Midbrain (tissue), 1 donor: ENCODE measurements at places on chromosomes 1 and 21.

GRCh38 chr1:101567582-101568189 lies 330.9 kb downstream of the S1PR1 start:
- DNase-seq, result no peak

DNA sequence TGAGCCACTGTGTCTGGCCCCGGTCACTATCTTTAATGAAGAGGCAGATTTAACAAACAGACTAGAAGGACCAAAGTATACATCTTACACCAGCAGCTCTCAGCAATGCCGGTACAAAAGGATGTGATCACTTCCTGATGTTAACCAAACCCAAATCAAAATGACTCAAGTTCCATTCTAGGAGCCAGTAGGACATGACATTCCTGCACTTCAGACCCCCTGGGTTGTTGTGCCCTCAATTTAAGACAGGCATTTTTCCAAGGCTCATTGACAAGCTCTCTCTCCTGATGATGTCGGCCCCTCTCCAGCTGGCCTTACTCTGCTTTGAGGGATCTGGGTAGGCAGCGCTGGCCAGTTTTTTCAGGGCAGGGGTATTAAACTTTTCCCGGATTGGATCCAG lies 35.1 kb downstream of the YARS1 start:
- DNase-seq, result peak; percentile 1

DNA sequence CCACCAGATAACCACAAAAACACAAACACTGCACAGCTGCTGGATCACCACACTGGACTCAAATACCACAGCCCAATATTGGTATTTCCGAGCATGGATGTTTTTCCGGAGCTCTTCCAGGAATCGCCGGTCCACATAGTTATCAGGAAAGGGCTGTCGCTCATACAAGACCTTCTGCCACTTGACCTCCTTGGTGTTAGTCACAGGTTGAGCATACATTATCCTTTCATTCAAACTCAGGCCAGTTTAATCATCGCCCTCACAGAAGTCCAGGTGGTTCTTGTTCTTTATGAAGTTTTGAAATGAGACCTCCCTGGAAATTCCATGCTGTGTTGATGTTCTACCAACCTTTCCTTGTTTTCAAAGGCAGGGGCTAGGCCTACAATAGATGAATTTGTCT lies 1.5 kb downstream of the PIGC start:
- no peak for DNase-seq

- DNase-seq, result no peak
These were observed 60.4 kb downstream of the ATP5PO start for GRCh38 chr21:33855190-33855589.

DNA sequence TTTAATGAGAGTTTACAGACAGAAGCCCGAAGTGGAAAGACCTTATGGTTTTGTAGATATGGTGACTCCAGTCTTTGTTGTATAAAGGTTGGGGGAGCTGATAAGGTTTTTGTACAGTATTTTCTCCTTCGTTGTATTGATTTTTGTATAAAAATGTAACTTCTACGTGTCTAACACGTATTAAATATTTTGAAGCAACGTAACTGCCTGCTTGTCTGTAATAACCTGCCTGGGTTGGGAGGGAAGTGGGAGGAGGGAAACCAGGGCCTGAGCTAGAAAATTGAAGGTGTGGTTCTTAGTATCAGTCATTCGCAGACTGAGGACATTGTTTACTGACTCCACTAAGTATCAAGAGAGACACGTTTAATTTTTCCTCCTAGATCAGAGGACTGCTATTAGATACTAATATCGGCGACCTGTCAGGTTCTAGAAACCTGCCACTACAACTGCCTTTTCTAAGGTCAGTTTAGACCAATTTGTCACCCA lies 2.2 kb downstream of the IER5 start:
- no peak for DNase-seq

DNA sequence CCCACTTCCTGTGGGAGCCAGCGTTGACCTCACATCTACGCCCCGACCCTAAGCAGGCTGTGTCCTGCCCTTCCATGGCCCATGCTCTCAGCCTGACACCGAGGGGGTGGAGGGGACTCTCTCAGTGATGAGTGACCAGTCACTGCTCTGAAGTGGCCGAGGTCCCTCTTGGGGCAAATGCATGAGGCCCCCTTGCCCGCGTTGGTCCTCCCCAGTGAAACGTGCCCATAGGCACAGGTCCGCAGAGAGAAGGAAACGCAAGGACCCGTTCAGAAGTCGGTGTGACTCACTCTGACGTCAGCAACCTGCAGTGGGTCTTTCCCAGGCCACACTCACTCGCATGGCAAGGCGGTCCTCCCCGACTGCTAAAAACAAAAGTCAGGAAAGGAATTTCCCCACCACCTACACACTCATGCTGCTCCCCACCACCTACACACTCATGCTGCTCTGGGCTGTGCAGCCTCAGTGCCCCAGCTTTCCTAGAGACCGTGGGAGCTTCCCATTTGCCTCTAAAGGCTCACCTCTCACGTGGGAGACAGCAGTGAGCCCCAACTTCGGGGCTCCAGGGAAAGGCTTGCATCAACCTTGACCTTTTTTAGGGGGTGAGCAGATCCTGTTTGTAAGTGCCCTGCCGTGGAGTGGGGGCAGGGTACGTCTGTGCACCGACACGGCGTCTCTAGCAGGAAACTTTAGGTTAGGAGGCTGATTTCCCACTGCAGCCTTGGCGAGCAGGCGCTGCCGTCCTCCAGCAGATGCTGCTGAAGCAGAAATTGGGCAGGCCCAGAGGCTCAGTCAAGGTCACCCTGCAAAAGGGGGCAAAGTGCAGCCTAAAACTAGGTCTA lies 11.4 kb downstream of the UBASH3A start:
- no peak for DNase-seq

GRCh38 chr1:241518476-241519307 lies 863 bp downstream of the FH start:
- DNase-seq, result no peak

DNA sequence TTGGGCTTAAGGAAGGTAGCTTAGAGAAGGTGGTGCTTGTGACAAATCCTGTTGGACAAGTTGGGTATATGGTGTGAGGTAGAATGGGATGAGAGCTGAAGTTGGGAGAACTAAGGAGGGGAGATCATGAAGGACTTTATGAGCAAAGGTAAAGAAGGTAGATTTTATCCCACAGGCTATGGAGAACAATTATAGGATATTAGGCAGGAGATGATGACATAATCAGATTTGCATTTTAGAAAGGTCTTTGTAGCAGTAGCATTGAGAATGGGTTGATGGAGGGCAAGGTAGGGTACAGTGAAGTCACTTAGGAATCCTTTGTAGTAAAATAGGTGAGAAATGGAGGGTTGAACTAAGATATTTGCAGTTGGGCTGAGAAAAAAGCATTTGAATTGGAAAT lies 14.9 kb upstream of the TCHH start:
- DNase-seq, result no peak

GRCh38 chr1:58927041-58927721 lies 143.3 kb upstream of the JUN start:
- DNase-seq, result no peak

DNA sequence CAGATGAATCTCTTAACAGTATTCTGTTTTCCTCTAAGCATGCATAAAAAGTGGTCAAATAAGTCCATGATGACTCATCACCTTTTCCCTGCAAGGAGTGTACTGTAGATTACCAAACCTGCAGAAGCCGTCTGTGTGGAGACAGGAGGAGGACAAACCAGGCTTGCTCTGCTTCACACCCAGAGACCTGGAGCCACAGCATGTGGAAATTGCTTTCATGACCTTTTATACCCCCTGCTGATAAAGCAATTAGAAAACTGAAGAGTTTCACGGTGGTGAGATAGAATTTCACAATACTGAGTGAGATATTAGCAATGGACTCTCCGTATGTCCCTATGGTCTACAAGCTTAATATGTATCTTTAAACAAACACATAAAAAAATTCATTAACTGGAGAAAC lies 9.4 kb downstream of the CORT start:
- DNase-seq, result no peak
